ENCODE measurements at places on chromosomes 7 and 10.

- no peak for DNase-seq
These were observed 879.9 kb upstream of the LRRN3 start for GRCh38 chr7:110210941-110211608.

DNA sequence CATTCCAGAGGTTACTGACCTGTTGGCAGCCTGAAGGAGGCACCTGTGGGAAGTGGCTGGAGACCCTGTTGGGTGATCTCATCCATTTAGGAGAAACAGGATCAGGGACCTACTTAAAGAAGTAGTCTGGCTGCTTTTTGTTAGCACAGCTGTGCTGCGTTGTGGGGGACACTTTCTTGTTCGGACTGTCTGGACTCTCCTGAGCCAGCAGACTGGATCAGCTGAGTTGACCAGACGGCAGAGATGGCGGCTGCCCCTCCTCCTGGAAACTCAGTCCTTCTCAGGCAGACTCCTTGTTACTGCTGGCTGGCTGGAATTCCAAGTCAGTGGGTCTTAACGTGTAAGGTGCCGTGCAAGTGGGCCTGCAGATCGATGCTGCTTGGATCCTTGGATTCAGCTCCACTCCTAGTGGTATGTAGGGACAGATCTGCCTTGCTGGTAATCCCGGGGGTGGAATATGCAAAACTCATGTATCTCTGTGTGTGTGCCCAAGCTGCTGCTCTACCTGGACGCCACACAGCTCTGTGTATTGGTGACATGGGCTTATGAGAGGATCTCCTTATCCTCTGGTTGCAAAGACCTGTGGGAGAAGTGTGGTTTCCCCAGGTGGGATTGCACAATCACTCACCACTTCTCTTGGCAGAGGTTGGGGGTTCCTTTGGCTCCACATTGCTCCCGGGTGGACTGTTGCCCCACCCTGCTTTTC, 87.3 kb downstream of the CCSER2 start:
- DNase-seq, result no peak

DNA sequence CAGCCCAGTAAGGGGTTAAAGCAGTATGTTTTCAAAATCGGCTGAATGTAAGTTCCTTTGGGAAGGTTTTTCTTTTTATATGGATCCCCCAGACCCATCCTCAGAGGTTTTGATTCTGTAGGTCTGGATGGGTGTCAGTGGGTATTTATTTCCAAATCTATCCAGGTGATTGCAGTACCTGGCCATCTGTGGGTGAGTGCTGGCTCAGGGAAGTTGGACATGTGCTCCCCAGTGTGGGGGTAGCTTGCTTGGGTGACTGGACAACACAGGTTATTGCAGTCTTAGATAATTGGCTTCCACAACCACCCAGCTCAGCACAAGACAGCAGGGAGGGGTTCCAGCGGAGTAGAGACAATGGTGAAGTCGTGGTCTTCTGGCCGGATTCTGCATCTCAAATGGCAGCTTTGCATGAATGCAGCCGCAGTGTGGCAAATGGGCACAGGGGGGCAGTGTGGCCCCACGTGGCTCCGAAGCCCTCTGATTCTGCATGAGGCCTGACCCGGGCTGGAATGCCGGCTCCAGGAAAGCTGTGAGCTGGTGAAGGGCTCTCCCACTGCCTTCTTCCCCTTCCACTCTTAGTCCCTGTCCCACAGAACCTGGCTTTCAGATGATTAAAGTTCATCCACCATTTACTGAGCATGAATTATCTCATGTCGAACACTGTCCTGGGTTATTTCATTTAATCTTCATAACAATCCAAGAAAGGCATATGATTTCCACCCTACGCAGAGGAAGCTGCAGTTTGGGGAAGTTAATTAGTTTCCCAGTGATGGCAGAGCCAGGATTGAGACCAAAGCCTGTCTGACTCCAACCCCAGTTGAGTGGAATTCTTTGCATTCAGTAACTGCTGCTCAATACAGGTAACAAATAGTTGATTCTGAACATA, 64.5 kb upstream of the SYPL1 start:
- peak; percentile 52 for DNase-seq

DNA sequence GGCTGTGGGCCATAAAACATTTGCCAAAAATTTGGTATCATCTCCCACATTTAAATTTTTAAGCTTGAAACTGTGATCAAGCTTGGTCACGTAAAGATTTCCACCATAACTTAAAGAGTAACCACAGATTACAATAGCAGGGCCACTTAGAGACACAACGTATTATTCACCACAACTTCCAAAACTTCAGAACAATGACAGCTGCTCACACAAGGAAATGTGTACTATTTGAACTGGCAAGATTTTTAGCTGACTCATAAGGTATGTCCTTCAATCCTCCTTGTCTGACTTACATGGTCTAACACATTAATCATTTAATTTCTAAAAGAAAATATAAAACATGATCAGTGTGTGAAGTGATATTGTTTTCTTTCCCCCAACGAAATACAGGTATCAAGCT, 234.5 kb downstream of the PARD3 start:
- DNase-seq, result no peak

GRCh38 chr10:53619671-53620070, 847.1 kb upstream of the MBL2 start:
- no peak for DNase-seq

DNA sequence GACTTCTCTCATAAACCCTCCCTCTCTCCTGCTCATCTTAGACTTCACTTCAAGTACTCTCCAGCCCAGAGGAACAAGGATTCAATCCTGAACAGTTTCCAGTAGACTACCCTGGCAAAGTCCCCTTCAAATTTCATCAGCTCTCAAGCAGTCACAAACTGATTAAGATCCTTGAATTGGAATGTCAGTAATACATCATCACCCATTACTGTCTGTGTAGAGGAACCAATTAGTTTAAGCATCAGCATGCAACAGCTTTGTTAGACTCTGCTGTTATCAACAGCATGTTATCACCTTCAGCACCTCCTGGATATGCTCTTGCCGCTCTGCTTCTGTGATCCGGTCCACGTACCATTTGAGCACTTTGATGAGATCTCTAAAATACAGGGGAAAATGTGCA, 307.0 kb upstream of the IMMP2L start:
- no peak for DNase-seq

DNA sequence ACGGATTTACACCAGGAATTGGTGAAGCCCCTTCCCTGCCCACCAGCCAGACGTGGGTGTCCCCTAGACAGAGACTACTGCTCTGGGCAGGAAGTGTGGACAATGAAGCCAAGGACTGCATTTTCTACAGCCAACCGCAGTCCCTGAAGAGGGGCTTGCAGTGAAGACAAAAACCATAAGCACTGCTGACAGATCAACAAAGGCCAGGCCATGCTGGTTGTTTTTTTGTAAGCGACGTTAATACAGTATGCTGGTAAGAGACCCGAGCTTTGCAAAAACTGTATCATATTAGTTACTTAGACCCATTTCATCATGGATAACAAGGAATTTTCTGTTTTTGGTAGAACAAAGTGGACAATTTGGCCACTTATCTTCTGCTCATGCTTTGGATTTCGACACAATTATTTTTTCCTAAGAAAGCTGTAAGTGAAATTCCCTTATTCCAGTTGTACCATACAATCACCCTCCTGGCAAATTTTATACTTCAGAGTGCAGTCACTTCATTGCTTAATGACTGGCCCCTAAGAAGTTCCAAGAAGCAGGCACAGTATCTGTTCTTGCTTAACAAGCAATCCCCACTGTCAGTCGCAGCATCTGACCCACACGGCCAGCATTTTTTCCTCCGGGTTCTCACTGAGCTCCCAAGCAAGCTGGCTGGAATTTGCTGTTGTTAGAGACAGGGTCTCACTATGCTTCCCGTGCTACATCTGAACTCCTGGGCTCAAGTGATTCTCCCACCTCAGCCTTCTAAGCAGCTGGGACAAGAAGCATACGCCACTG, 163.5 kb downstream of the PARD3 start:
- no peak for DNase-seq
